ENCODE measurements at places on chromosomes 7 and 10. TPM values are rescaled to one million over a fixed set of nuclear protein-coding genes. Genes with fewer than 3 reads are reported as not detected.

DNA sequence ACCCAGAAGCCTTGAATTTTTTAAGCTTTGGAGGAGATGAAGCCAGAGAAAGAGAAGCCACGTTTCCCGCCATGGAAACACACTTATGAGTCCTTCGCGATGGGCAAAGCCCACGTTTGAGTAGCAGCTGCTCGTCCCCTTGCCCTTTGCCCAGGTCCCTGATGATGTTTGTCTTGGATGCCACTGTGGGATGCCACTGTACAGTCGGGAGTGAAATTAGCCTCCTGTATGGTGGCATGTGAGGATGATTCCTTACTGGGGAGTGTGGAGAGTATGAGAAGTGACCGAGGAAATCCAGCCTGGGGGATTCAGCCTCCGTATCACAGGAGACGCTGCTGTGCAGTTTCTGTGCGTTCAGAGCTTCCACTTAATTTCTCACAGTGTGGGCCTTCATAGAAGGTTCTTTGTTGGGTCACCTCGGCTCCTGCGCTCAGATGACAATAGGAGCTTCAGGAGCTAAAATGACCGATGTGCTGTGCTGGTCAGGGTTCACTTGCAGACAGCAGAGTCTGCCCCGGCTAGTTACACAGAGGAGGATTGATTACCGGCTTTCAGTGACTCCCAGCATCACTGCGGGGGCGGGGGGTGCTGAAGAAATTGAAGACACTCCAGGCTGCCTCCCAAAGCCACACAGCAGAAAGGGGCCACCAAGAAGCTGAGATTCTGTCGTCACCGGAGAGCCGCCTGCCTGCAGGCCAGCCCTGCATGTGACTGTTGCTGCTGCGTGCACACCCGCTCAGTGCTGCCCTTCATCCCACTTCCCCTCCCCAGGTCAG, 122.1 kb upstream of the SFMBT2 start:
- no peak for DNase-seq

DNA sequence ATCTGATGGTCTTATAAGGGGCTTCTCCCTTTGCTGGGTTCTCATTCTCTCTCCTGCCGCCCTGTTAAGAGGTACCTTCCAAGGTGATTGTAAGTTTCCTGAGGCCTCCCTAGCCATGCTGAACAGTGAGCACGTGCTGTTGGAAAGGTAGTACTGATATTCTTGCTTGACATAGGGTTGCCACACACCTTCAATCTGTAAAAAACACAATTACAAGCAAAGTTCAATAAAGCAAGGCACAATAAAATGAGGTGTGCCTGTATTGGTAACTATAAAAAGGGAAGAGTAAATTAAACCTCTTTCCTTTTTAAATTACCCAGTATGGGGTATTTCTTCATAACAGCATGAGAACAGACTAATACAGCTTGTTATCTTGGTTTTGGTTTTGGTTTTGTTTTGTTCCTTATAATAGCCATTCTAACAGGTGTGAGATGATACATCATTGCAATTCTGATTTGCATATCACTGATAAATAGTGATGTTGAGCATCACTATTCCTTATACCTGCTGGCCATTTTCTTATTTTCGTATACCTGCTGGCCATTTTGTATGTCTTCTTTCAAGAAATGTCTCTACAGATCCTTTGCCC, 164.9 kb upstream of the TRIM24 start:
- no peak for DNase-seq

DNA sequence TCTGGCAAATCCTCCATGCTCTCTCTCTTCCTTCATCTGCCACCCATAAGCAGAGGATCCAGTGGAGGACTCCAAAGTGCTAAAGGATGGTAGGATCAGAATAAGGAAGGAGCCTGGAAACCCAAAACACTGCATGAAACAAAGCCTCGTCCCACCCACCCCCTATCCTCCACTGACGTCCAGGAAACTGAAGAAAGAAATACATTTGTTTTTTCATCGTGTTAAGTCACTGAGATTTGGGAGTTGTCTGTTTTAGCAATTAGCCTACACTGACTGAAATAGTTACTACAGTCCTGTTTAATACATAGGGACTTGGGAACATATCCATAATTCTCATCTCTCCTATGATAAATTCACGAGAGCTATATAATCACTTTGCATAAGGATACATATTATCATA, 14.8 kb downstream of the ANXA7 start:
- DNase-seq = no peak

Gene EFCAB10
- not detected for total RNA-seq

Gene PDE1C
- total RNA-seq = 7.1 TPM

DNA sequence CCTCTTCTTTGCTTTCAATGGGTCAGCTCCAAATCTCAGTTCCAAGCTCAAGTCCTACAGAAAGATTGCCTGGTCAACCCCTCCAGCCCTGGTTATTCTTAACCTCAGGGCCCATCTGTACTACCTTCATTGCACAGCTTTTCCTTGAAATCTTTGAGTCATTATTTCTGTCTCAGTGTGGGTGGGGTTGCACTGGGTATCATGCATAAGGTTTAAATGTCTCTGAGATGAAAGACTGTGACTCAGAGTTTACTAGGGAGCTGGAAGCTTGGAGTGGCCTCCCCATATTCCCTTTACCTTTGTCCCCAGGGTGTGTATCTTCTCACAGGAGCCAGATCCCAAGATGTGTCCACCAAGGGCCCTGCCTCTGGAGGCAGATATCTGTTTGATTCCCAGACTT, 3.3 kb upstream of the OR6V1 start:
- DNase-seq = no peak

GRCh38 chr7:50226669-50227068, 77.8 kb upstream of the IKZF1 start:
- no peak for DNase-seq

GRCh38 chr10:44673245-44673983, 237.7 kb upstream of the TMEM72 start:
- DNase-seq = no peak

GRCh38 chr7:37694208-37695094, 10.9 kb downstream of the GPR141 start:
- DNase-seq = no peak

Gene FOXI2
- 0.23 TPM for total RNA-seq

All from aorta (tissue), 5 donors.